ENCODE measurements at places on chromosomes 11 and 22.
A peak's percentile ranks its signal among the peaks of the same experiment; 100 is the strongest.

- no peak for DNase-seq
Observed at GRCh38 chr22:19625331-19626041, 88.8 kb upstream of the SEPTIN5 start.

- DNase-seq, result no peak
Observed at GRCh38 chr11:13304655-13305335, 27.2 kb downstream of the BMAL1 start.

DNA sequence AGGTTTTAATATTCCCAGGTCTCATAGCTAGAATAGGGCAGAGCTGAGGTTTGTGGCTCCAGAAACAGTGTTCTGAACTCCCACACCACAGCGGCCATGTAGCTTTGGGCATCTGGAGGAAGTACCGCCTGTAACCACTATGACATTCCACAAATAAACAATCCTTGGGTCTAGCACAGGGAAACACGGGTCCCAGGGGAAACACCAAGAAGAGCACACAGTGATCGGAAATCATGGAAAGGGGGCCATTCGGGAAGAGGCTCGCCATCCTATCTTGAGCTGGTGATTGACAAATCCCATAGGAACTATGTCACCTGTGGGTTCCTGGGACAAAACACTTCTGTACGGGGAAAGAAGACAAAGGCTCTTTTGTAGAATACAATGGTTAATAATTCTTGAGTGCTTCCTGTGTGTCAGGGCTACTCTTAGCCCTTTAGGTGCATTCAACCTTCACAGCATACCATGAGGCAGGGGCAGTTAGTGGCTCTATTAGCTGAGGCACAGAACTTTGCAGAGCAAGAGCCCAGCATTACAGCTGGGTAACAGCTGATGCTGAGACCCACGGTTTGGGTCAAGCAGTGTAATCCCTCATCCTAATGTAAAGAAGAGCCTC is 514.2 kb downstream of the NTM start:
- no peak for DNase-seq

DNA sequence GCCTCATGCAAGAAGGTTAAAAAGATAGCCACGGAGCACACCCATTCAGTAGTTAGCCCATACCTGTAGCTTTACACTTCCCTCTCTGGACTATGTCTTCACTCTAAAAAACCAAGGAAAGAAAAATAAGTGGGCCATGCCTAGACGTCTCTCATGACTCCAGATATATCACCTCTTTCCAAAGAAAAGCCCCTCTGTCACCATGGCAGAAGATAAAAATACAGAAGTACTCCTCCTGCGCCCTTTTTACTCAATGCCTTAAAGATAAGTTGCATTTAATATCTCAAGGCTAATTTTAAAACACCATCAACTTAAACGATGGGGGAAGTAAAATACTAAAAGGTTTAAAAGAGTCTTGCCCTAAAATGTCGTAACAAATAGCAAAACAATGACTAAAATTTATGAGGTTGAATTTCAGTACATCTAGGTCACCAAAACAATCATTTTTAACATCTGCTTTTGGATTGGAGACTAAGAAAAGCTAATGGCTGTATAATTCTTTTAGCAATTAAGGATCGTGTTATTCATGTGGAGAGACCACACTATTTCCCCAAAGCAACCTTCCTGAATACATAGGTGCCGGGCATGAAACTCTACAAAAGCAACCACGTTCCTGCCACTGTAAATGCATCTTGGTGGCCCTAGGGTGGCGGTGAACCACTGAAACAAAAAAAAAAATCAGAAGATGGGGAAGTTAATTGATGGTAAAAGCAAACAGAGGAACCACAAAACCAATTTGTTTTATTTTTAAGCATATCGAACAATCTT is 46.0 kb downstream of the CELF1 start:
- no peak for DNase-seq

DNA sequence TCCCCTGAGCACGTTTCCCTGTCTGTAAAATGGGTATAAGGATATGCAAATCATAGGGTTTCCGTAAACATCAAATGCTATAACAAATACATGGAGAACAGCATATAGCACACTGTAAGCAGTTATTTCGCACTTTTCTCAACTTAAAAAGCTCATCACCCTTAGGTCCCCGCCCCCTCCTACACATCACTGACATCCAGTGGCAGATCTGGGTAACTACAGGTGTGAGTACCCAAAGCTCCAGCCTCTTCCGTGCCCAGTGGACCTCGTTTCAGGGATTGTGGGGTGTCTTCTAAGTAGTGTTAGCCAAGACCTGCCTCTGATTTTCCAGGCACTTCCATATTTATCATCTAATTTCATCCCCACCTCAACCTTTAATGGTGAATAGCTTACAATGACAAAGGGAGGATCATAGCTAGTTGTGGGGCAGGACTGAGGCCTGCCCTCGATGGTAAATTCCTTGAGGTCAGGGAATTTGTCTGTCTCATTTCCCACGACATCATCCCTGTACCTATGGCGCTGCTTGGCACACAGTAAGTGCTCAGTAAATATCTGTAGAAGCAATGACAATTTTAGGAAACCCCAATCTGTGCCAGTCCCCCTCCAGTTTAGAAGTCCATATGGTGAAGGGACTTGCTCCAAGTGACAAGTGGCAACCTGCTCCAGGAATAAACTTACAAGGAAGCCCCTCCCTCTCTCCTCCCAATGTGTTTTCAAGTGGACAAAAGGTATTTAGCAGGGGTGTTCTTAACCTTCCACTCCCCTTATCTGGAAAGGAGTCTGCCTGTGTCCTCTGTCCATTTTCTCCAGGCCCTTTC is 340.5 kb downstream of the TENM4 start:
- peak; percentile 47 for DNase-seq

GRCh38 chr11:131638889-131639288 is 268.5 kb downstream of the NTM start:
- no peak for DNase-seq

DNA sequence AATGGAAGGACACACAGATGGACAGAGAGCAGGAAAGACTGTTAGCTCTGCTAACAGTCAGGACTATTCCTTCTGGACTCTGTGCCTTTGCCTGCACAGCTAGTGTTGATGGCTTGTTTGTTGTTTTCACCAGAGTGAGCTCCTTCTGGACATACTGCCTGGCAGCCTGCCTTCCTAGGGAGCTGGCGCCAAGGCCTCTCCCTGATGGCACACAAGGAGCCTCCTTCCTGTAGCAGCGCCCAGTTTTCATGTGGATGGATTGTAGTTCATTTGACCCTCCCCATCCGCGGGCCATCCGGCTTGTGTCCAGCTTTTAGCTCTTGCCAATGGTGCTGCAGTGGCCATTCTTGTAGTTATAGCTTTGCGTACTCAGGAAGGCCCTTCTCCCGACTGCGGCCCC is 16.6 kb upstream of the BCR start:
- DNase-seq, result no peak

- DNase-seq, result peak; percentile 34
Observed at GRCh38 chr11:65817835-65818680, 15.7 kb upstream of the SNX32 start.

GRCh38 chr22:30964858-30965257 is 3.7 kb downstream of the MORC2 start:
- no peak for DNase-seq

GRCh38 chr11:17173332-17173731 is 34.5 kb downstream of the PIK3C2A start:
- no peak for DNase-seq

- no peak for DNase-seq
Observed at GRCh38 chr11:34075178-34075820, 23.8 kb downstream of the CAPRIN1 start.

GRCh38 chr11:75654314-75654713 is 14.5 kb downstream of the MAP6 start:
- no peak for DNase-seq

DNA sequence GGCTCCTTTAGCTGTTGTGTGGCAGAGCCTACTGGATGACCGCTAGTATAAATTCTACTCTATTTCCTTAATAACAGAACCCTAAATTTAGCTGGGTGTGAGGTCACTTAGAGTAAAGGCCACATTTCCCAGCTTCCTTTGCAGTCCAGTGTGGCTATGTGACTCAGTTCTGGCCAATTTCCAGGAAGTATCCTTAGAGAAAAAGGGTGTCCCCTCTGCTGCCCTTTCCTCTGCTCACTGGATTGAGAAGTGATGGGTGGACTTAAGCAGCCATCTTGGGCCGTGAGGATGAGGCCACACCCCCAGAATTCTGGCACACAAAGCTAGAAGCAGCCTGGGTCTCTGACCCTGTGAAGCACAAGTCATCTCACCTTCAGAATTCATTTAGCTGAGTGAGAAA is 11.7 kb upstream of the RASD2 start:
- no peak for DNase-seq

GRCh38 chr11:111026241-111026640 is 219.3 kb upstream of the POU2AF2 start:
- no peak for DNase-seq

- DNase-seq, result no peak
Observed at GRCh38 chr11:81192516-81192915, 1541.1 kb downstream of the FAM181B start.

DNA sequence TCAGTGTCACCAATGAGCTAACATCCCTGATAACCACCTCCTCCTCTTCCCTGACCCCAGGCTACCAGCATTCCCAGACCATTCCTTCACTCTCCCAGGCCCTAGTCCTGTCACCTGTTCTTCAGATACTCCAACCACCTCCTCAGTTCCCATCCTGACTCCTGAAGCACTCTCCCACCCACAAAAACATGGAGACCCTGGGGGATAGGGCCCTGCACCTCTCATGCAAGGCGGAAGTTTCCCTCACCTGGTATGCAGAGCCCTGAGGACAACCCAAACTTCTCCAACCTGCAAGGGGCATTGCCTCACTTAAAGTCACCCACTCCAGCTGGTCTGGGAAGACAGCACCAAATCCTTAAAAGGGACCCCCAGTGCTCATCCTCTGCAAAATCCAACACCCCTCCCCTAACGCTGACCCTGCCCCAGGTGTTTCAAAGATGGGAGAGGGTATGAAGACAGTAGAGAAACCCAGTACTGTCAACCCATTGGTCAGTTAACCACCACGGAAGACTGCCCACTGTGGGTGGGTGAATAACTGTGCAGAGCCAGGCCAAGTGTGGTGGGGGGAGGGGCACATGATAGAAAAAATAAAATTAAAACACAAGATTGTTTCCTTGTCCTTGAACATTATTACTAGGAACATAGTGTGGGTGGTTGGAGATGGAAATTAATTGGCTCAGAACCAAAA is 1.4 kb downstream of the TNKS1BP1 start:
- DNase-seq, result no peak

DNA sequence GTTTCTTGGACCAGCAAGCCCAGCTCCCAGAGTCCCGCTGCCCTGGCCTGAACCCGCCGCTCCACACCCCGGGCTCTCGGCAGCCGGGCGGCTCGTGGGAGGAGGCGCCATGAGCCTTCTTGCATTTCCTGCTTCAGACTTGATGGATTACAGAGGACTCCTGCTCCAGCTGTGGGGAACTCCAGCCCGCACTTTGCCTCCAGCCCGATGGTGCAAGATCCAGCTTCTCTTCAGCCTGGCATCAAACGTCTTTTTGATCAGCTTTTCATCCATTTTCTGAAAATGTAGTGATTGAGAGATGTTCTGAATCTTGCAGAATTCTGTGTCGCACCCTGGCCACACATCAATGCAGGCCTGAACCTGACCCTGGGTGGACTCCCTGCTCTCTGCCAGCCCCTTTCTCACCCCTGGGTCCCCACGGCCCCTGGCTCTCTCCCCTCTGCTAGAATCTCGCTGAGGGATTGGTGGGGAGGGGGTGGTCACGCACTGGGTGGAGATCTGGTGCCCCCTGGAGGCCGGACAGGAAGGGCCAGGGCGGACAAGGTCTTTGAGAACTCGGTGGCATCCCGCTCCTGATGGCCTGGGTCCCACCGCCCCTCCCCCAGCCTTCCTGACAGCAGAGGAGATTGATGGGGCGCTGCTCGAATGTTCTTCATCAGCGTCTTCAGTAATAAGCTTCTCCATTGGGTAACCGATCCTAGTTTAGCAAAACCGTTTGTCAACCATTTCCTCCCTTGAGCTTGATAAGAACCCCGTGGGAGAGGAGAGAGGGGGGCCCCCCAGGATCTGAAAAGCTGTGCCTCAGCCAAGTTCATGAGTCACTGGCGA is 12.1 kb upstream of the NFAM1 start:
- DNase-seq, result peak; percentile 59

DNA sequence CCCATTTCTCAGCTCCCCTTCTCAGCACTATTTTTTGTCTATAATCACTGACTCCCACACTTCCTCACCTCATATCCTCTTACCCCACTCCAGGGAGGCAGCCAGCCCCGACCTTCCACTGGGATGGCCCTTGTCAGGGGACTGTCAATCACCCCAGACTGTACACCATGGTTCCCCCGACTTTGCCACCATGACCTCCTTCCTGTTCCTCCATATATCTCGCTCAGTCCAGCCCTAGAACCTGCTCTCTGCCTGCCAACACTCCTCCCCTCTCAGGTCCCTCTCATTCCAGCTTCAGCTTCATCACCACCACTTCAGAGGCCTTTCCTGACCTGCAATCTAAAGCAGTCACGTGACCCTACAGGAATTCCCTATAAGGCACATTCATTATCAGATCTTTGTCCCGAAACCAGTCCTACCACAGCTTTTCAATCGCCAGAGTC is 16.5 kb downstream of the PRPF19 start:
- DNase-seq, result no peak

DNA sequence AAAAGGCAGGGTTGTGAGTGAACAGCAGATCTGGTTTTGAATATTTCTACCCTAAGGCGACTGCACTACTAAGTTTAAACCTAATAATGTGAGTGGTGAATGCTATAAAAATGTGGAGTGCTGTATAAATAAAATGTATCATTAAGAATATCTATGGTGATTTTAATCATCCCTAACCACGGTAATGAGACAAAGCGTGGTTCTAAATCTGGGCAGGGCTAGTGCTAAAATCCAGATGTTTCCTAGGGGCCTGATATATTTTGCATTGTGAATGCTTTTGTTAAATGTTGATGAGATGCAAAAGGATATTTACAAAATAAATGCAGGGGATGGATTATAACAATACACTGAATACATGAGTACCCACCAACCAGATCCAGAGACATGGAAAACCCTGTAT is 58.1 kb downstream of the TSPAN18 start:
- no peak for DNase-seq

DNA sequence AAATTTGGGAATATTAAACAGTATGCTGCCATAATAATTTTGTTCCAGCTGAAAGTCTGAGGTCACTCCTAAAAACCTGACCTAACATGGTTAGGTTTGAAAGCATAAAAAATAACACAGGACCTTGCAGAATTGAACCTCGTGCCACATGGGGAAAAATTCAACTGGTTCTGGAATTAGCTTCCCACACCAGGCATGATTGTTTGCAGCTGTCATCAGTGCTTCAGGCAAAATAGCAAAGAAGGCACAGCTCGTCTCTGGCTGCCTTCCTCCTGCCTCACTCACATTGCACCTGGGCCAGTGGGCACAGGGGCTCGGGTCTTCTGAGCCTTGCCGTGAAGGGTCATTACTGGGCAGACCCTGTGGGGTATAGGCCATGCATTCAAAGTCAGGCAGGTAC is 153.8 kb upstream of the ARHGAP20 start:
- no peak for DNase-seq

Data from NCI-H524 treated with DMSO at 0.1 percent for 48 hours (cell line).